Stimulated activated CD4-positive, alpha-beta T cell treated with anti-CD3 and anti-CD28 coated beads, Interleukin-4, amount 100 ng/mL, for 1 hour (primary cell): ENCODE measurements at places on chromosomes 2 and 18.

DNA sequence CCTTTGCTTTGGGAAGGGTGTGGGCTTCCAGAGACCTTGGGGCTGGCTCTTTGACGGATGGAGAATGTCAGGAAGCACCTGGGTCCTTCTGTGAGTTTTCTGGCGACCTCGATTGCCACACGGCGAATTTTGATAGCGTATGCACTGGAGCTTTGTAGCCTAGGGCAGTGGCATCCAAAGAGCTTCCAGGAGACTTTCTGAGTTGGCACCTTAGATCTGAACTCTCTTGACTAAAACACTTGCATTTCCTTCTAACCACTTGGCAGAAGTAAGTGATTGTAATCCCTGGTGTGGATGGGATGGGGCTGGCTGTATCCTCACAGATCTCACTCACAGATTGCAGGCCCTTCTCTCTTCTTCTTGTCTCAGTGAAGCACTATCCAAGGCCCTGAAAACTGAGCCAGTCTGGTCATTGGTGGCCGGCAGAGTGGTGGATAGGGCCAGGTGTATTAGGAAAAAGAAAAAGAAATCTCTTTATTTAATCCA, 7.8 kb downstream of the RNF144A start:
- DNase-seq = no peak

DNA sequence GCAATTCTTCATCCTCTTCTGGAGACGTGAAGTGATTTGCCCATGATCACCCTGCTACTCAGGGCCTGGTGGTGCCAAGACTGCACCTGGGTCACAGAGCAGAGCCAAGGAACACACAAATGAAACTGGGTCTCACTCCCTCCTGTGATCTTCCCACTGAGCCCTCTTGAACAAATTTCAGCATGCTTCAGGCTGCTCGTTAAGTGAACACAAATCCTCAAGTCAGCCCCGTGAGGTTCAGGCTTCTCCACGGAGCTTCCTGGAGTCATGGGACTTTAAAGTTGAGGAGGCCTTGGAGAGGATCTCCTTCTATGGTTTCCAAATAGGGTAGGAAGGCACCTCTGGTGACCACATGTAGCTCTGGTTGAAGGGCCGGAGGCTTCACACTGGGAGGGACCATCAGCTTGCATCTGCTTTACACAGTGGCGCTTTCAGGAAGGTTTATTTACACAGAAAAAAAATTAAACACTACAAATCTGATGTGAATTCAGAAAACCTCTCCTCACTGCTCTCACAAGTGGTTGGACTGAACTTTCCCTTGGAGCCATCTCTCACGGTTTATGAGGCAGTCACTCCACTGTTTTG, 255.4 kb downstream of the LOXHD1 start:
- DNase-seq = no peak

DNA sequence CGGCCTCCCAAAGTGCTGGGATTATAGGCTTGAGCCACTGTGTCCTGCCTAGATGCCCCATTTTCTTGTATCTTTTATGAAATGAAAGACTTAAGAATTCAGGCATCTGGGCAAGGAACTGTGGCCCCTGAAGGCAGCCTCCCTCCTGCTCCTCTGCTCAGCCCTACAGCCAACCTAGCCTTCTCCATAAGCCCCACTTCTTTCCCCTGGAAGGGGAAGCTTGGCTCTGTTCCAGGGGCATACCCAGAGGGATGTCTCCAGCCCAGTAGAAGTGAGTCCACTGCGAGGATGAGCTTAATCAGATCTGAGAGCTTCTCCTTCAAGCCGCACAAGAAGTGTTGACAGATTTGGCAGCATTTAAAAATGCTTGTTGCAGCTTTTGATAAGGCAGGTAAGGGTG, 39.7 kb downstream of the RHOB start:
- no peak for DNase-seq

DNA sequence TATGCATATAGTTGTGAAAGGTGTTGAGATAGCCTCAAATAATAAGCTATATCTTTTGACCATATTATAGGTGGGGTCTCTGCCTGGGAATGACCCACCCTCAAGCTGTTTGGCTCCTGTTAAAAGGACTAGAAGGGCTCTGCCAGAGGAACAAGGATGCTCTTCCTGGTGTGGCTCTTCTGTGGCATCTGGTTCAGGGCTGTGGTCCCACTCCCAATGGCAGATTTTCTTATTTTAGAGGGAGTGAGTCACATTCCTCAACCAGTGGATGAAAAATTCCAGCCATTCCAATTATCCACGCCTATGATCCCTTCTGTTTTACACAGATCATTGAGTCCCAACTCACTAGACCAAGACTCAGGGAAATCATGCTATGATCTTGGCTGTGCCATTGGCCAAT, 119.9 kb downstream of the PARD3B start:
- DNase-seq = no peak

- no peak for DNase-seq
These were observed 31.5 kb downstream of the SIX3 start for GRCh38 chr2:44972771-44973535.

DNA sequence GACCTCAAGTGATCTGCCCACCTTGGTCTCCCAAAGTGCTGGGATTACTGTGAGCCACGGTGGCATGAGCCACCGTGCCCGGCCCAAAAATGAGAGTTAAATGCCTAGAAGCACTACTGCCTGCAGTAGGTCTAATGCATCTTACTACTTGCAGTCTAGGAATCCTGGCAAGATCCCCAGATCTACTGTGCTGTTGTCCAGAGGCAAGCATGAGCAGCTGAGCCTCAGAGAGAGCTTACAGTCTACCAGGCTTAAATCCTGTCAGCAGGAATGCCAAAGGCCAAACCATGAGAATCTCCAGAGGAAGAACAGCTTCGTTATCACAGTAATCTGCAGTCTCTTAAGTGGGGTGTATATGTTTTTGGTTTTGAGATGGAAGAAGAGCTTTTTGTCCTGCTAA, 54.4 kb downstream of the XRCC5 start:
- no peak for DNase-seq

DNA sequence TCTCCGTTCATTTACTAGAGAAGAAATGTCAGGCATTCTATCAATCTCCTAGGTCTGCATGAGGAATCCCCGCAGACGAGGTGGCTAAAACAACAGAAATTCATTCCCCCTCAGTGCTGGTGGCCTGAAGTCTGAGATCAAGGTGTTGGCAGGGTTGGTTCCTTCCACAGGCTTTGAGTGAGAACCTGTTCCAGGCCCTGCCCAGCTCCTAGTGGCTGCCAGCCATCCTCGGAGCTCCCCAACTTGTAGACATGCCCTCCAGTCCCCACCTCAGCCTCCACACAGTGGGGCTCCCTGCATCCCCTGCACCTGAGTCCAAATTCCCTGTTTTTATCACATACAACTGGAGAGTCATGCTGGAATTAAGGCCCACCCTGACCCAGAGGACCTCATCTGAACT, 145.3 kb upstream of the ALKAL2 start:
- no peak for DNase-seq

- no peak for DNase-seq
These were observed 47.7 kb downstream of the PRKCE start for GRCh38 chr2:45699032-45699658.

DNA sequence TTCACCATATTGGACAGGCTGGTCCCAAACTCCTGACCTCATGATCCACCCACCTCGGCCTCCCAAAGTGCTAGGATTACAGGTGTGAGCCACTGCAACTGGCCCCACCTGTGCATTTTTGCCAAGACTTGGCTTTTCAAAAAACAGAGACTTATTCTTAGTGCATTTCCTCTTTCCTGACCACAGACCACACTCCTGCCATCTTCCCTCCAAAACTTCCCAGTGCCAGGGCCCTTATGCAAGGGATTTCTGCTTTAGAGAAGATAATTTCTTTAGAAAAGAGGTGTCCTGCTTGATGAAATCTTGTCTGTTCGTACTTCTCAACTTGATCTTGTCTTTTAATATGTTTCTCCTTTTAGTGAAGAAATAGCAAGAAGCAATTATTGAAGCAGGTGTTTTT, 98.8 kb upstream of the ZNF516 start:
- no peak for DNase-seq

DNA sequence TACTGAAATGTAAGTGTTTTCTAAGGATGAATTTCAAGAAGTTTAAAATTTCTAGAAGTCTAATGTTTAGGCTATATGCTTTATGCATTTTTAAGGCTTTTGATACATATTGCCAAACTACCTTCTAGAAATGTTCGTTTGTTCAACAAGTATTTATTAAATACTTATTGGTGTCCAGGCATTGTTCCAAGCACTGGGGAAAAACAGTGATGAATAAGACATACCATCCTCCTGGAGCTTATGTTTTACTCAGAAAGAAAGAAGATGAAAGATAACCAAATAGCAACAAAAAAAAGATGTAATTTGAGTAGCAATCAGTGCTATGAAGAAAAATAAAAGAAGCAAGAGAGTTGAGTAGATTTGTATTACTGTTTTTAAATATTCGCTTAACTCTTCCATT, 692.9 kb downstream of the SLC4A3 start:
- DNase-seq = no peak

DNA sequence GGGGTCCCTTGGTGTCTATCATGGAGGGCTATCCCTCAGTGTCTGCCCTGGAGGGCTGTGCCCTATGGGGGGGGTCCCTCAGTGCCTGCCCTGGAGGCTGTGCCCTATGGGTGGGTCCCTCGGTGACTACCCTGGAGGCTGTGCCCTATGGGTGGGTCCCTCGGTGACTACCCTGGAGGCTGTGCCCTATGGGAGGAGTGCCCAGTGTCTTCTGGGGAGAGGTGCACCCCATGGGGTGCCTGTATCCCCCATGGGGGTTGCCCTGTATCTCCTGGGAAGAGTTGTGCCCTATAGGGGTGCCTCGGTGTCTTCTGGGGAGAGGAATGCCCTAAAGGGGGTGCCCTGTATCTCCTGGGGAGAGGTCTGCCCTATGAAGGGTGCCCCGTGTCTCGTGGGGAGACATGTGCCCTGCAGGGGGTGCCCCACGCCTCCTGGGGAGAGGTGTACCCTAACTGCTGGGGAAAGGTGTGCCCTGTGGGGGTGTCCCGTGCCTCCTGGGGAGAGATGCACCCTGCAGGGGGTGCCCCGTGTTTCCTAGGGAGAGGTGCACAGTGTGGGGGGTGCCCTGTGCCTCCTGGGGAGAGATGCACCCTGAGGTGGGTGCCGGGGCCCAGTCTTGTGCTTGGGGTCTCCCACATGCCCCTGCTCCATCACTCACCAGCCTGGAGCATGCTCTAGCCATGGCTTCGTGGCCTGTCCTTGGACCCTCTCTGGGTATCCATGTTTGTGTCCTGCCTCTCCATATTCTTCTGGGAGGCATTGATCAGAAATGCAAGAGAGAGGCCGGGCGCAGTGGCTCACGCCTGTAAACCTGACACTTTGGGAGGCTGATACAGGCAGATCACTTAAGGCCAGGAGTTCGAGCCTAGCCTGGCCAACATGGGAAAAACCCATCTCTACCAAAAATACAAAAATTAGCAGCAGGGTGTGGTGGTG, 215.6 kb downstream of the HDAC4 start:
- DNase-seq = no peak

- DNase-seq = no peak
These were observed 5.9 kb downstream of the SCYGR3 start for GRCh38 chr2:227608561-227609338.

DNA sequence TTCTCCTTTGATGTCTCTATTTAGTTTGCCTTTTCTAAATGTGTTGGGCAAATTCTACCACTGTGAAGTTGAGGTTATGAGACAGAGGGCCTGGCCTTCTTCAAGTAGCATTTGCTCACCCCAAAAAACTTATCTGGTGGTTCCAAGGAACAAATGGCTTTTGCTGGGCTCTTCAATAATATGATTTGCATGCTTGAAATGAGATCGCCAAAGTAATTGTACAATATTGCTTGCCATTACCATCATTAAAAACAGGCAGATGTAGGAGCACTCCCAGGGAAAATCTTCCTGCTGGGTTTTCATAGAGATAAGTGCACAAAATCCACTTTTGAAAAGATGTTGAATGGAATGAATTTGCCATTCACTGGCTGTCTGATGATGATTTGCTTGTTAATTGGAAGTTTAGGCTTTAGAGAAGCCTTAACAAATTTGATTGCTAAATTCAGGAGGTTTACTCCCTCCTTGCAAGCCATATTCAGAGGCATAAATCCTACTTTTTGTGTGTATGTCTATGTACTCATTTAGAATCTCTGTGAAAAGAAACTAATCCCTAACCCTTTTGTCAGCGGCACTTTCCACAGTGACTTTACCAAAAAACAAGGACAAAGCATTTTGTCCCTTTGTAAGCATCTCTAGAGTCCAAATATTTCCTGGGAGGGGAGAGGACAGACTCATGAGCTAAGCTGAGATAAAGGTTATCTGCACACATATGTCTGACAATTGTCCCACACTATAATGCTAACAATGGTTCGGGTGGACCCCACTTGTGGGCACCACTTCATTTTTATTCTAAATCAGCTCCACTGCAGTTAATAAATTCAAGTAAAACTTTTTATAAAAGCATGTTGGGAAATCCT, 240.8 kb upstream of the PIK3C3 start:
- no peak for DNase-seq

- DNase-seq = no peak
These were observed 67.5 kb downstream of the MYL12B start for GRCh38 chr18:3329471-3329870.

DNA sequence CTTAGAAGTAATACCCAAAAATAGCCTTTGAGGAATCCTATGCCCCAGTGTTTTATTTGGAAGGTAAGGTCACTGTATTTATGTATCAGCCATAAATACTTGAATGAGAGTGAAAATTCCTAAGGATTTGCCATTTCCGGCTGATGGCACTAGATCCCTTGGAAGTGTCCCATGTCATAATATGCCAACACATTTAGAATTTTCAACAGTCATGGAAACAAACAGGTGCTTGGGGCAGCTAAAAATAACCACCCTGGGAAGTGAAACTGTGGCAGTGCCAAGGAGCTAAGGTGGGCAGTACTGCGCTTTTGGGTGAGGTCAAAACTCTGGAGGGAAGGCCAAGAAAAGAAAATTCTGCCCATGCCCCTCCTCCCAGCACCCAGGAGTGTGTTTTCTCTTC, 80.2 kb downstream of the TCF7L1 start:
- no peak for DNase-seq

DNA sequence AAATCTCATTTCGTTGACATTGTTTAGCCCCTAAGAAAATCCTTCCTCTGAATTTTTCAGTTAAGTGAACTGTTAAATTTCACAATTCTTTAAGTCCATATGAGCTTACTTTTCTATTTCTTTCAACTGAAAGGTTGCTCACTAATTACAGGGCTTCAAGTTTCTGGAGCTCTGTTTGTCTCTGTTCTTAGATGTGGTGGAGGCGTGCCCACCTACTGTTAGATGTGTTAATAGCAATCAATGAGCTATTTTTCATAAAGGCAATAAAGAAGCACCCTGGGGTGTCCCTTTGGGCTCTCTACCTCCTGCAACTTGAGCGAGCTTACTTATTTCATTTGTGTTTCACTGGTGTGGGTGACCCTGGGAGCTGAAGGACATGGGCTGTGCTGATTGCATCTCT, 25.0 kb downstream of the CREG2 start:
- DNase-seq = no peak

DNA sequence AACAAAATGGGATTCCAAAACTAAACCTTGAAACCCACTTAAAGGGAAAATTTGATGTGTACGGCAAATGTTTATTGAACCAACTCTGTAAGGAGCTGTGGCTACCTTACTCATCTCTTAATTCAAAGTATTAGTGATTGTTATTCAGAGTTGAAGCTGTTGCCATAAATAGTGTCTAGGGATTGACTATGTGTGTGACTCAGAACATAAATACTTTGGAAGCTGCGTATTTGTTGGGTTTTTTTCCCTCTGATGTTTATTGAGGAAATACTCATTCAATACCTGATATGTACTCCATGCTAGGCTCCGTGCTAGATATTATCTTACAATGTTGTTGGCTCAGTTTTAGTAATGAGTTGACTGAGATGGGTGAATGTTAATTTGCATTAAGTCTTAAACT, 90.4 kb downstream of the PTRHD1 start:
- no peak for DNase-seq

GRCh38 chr2:57105694-57106093, 921.9 kb downstream of the CCDC85A start:
- no peak for DNase-seq

GRCh38 chr2:180449171-180449915, 442.2 kb upstream of the CWC22 start:
- no peak for DNase-seq
